ENCODE measurements at places on chromosomes 4 and X. TPM values are rescaled to one million over a fixed set of nuclear protein-coding genes. Genes with fewer than 3 reads are reported as not detected.

The CENPE gene
- total RNA-seq = 2.2 TPM

The IL2RG gene
- total RNA-seq = 4.2 TPM

The SPANXC gene
- not detected for total RNA-seq

DNA sequence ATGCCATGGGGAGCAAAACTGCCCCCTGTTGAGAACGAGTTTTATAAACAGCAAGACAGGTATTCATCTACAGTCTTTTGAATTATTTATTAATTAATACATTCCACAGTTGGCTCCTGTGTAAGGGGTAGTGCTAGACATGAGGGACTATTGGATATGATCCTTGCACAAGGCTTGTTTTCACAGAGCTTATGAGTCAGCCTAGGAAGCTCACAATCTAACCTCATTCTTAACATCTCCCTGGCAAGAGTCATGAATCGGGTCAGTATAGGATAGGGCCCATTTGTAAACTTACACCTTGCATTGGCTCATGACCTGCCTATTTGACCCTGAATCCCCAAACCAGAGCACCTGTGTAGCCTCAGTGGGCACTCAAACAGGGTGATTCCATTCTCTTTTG is 209.1 kb upstream of the HCCS start:
- DNase-seq = no peak

GRCh38 chr4:173301518-173302201 is 32.5 kb downstream of the HMGB2 start:
- no peak for DNase-seq

DNA sequence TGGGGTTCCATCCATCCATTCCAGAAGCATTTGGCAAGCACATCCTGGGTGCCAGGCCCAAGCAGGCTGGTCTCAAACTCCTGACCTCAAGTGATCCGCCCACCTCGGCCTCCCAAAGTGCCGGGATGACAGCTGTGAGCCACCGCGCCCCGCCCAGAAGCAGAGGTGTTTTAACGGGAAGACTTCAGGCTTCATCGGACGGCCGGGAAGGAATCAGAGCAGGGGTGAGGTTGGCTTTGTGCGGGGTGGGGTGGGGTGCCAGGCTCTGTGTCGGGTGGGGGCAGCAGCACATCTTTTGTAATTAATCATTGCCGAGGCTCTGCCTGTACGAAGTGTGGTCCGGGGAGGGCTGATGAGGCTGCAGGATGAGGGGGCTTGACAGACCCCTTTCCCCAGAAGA is 5.1 kb upstream of the SLC25A6 start:
- no peak for DNase-seq

Data from vagina (tissue), 2 donors.